ENCODE measurements at places on chromosomes 3 and 15.

GRCh38 chr15:84832448-84833040 lies 15.4 kb downstream of the ALPK3 start:
- no peak for DNase-seq

DNA sequence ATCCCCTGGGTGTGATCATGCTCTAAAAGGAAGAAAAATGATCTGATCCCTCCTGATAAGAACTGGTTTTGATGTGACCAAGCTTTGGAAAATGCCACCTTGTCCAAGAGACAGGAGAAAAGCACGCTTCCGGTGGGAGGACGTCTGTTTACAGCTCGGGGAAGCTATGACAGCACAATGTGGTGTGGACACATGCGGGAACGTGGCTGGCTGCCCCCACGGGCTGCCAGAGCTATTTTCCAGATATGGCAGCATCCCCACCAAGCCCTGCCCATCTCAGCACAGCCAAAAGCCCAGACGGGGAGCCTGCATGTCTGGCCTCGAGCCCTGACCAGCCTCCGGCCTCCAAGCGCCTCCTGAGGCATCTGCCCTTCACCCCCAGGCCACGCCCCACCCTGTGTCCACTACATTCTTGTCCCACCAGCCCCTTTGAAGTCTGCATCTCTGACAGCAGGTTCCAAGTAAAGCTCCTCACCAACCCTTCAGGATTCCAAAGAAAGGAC lies 63.2 kb upstream of the HRH1 start:
- no peak for DNase-seq

DNA sequence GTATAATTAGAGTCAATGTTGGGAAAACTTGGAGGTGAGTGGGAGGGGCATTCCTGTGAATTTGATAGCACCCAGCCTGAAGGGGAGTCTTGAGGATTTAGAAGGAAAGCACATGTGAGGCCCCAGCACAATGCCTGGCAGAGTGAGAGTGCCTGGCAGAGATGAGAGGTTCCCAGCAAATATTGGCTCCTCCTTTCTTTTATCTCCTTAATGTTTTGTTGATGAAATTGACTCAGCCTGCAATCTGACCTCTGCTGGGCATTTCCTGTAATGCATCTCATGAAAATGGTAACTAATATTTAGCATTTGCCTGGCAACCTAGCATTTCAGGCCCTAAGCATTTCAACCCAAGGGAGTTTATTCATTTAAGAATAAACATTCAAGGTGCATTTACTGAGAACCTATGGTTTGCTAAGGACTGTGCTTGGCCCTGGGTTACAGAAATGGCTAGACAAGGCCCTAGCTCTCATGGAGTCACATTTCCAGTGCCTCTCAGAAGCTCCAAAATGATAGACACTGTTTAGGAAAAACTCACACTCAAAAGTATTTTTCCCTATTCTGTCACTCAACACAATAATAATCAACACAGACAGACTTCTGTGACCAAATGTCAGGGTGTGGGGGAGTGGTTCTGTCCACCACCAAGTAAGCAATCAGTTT lies 19.0 kb downstream of the PDHB start:
- DNase-seq, result peak; percentile 48

DNA sequence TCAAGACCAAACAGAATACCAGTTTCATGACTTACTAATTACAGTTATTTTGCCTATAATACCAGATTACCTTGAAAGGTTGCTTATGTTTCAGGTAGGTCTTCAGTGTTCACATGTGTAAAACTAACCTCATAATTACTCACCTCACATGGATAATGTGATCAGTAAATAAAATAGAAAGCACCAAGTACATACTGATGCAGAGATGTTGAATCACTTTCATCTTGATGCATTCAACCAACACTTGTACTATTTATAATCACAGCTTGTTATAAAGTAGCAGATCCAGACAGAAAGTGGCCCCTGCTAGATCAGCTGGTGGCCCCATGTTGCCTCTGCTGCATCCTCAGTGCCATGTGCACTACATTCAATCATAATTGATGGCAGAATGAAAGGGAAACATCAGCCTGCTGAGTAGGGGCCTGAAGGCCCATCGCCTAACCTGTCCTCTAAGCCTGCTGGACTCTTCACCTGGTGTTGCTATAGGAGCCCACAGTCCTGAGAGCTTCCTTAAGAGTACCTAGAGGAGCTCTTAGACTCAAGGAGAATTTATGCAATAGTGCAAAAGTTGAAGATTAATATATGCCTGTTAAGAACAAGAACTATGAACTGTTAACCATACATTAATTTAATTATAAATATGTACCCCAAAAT lies 154.3 kb downstream of the PLCL2 start:
- no peak for DNase-seq

DNA sequence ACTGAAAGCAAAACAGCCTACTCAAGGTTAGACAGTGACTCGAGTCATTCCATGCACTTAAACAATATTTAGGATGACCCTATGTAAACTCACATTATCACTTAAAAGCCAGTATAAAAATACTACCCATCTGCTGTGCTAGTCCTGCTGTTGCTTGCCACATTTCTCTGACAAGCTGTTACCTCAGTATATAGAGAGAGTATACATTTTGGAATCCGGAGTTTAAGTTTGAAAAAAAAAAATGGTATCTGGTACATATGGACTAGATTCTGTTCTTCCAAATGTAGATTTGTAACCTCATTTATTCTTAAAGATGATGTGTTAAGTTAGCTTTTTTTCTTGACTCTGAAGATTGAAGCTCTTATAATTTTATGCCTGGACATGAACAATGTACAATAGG lies 503.8 kb upstream of the TPRG1 start:
- no peak for DNase-seq

- no peak for DNase-seq
Observed at GRCh38 chr3:45113625-45114050, 32.5 kb downstream of the CDCP1 start.

DNA sequence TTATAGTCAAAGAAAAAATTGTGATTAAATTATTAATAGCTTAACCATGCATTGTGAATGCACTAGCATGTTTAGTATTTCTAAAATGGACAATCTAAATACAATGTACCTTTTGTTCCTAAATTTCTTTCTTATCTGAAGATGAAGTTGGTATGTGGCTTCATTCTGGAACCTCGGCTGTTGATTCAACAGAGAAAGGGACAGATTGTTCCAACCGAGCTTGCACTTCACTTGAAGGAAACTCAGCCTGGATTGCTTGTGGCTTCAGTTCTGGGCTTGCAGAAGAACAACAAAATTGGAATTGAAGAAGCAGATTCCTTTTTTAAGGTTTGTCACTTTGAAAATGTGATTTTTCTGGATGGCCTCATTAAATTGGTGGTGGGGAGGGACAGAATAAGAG lies 32.6 kb downstream of the HPS3 start:
- DNase-seq, result no peak

- DNase-seq, result no peak
Observed at GRCh38 chr3:55541456-55541855, 54.4 kb upstream of the WNT5A start.

- peak; percentile 68 for DNase-seq
Observed at GRCh38 chr3:49671291-49672288, 2.6 kb upstream of the APEH start.

DNA sequence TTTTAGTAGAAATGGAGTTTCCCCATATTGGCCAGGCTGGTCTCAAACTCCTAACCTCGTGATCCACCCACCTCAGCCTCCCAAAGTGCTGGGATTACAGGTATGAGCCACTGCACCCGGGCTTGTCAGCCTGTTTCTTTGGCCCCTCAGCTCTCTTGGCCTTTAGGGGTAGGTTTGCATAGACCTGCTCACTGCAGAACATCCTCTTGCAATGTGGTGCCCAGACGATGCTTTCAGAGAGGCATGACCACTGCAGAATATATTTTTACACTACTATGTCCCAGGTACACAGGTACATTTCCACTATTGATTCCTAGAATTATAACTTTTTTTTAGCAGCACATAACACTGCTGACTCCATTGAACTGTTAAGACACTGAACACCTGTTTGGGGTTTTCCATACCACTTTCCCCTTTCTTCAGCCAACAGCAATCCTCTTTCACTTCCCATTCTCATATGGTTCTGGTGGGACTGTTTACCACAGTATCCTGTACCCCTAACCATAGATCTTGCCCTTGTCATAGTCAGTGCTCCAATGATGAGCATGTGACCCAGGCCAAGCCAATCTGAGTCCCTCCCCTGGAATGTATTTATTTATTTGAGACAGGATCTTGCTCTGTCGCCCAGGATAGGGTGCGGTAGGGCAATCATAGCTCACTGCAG lies 21.1 kb downstream of the CCDC32 start:
- DNase-seq, result no peak

GRCh38 chr15:84914909-84915605 lies 30.6 kb downstream of the SLC28A1 start:
- no peak for DNase-seq

DNA sequence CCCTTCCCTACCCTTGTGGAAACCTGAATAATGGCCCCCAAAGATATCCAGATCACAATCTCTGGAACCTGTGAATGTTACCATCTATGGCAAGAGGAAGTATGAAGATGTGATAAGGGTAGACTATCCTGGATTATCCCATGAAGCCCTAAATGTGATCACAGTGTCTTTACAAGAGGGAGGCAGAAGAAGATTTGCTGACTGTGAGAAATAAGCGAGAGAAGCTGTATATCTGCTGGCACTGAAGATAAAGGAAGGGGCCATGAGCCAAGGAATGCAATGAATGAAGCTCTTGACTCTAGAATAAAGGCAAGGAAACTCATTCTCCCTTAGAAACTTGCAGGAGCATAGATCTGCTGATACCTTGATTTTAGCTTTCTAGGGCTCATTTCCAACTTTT lies 39.1 kb downstream of the SOX14 start:
- DNase-seq, result no peak

DNA sequence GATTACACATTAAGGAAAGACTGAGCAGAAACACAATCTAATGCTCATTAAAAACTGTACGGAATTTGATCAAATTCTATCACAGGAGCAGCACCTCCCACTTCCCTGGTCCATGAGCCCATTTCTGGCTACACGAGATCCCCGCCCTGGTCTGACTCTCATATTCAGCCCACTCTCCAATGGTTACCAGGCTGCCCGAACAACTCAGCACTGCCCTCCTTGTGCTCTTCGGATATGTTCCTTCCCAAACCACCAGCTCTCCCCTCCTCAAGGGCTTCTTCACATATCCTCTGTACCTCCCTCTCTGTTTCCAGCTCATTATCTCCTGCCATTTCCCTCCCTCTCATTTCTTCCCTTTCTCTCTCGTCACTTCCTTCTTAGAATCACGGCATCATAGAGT lies 180.5 kb downstream of the RSL24D1 start:
- DNase-seq, result no peak

GRCh38 chr3:13474776-13475303 lies 5.3 kb upstream of the HDAC11 start:
- DNase-seq, result no peak

- no peak for DNase-seq
Observed at GRCh38 chr3:124250053-124250452, 258.1 kb upstream of the ROPN1 start.

DNA sequence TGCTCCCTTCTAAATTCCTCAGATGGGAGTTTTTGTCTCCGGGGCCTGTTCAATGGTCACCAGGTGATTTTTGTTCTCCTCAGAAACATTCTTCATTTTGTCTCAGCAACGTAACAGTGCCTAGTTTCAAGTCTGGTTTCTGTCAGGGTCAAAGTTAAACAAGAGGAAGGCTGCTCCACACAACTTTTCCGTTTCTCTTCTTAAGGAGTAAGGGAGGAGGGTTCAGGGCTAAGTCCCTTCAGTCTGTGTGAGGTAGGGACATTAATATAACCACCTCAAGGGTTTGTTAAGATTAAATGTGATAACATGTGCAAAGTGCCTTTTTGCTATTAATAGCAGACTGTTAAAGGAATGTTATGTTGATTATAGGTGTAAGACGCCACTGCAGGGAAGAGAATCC lies 41.8 kb downstream of the HOMER2 start:
- DNase-seq, result no peak

- DNase-seq, result no peak
Observed at GRCh38 chr3:188468662-188469061, 314.7 kb downstream of the LPP start.

- DNase-seq, result no peak
Observed at GRCh38 chr3:123390865-123391600, 57.9 kb downstream of the ADCY5 start.

GRCh38 chr3:117303443-117303842 lies 593.9 kb downstream of the TUSC7 start:
- no peak for DNase-seq

DNA sequence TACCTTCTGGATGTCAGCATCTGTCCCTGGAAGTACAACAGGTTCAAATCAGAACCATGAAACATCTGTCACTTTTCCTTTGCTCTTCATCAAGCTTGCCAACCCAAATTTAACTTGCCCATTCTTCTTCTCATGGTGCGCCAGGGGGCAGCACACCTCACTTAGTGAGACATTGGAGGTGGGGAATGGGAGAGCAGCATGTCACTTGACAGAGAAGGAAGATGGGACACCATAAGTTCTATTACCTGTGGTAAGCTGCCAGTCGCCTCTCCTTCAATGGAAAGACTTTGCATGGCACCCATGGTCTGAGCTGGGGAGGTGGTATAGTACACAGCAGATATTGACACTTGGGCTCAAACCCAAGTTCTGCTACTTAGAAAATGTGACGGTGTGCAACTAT lies 2.9 kb downstream of the SCN5A start:
- no peak for DNase-seq

DNA sequence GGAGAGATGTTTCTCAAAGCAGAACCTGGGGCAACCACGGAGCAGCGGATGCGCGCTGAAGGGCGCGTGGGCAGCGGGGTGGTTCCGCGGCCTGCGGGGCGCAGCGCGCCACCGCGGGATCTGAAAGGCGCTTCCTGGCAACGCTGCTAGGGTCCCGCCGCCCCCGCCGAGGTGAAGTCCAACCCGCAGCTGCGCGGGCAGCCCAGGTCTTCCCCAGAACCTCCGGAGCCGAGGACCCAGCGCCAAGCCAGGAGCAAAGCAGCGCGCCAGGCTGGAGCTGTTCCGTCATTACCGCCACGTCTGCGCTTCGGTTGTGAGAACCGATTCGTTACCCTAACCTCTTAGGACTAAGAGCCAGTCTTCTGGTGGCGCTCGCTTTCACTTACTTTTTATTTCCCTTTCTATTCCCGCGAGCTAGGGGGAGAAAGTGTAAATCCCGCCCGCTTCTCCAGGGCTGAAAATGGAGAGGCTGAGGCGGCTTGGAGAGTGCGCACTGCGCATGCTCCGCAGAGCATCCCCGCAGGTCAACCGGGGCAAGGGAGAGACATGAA lies 3.2 kb upstream of the GABRG3 start:
- DNase-seq, result no peak

DNA sequence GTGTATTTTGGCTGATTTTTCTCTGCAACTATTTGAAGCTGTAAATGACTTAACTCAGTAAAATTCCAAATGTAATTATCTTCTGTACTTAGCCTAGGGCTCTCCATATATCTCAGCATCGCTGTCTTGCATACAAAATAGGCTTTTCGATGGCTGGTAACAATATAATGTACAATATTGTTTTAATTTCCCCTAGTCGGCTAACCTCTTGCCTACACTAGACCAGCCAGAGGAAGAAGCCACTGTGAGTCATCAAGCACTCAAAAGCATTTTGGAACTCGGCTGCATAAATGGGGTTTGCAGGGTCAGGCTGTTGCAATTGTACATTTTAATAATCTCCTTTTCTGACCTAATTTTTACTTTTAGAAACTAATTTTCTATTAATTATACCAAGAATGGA lies 583.8 kb downstream of the FOXP1 start:
- no peak for DNase-seq

Data from naive thymus-derived CD8-positive, alpha-beta T cell (primary cell).